ENCODE measurements at places on chromosomes 13 and 19. TPM values are rescaled to one million over a fixed set of nuclear protein-coding genes. Genes with fewer than 3 reads are reported as not detected.

The KCNN1 gene
- total RNA-seq, result 0.13 TPM

The URAD gene
- not detected for total RNA-seq

DNA sequence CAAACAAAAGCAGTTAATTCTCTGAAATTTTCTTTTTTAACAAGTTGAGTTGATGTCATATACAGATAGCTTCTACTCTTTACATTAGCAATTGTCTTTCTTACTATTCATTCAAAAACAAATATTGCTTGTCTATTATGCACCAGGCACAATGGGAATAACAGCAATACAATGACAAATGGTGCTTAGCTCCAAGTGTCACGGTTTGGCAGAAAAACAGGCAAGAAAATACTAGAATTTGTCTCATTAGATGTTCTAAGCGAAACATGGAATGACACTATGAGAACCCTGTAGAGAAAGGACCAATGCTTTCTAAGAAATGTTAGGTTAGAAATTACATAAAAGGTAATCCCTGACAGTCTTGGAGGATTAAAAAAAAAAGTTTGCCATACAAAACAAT, 187.6 kb downstream of the PCDH9 start:
- no peaks in the 10 kb centered on the region for H3K4me1 ChIP-seq
- H3K27me3 ChIP-seq, result no peaks in the 10 kb centered on the region
- no peak overlapping the region for H3K4me3 ChIP-seq

- peaks cover 1% of the 10 kb centered on the region for H3K27me3 ChIP-seq
- no peak overlapping the region for H3K27ac ChIP-seq
- H3K4me3 ChIP-seq, result no peak overlapping the region
- no peaks in the 10 kb centered on the region for H3K36me3 ChIP-seq
- DNase-seq, result no peak
- no peaks in the 10 kb centered on the region for H3K4me1 ChIP-seq
Measured at GRCh38 chr19:6473647-6474046, 7.9 kb downstream of the DENND1C start.

DNA sequence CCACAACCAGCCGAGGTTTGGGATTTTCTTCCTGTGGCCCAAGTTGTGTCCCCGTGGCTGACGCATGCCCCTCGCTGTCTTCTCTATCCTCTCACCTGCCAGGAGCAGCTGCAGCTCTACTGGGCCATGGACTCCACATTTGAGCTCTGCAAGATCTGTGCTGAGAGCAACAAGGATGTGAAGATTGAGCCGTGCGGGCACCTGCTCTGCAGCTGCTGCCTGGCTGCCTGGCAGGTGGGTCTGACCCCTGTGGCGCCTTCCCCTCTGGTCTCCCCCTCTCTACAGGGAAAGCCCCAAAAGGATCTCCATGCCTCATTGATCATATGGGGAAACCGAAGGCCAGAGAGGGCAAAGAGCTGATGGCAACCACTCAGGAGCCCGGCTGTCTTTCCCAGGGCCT, 14.6 kb downstream of the CBLC start:
- no peak overlapping the region for H3K4me3 ChIP-seq
- H3K4me1 ChIP-seq, result no peaks in the 10 kb centered on the region
- no peak overlapping the region for H3K27ac ChIP-seq
- no peaks in the 10 kb centered on the region for H3K36me3 ChIP-seq

DNA sequence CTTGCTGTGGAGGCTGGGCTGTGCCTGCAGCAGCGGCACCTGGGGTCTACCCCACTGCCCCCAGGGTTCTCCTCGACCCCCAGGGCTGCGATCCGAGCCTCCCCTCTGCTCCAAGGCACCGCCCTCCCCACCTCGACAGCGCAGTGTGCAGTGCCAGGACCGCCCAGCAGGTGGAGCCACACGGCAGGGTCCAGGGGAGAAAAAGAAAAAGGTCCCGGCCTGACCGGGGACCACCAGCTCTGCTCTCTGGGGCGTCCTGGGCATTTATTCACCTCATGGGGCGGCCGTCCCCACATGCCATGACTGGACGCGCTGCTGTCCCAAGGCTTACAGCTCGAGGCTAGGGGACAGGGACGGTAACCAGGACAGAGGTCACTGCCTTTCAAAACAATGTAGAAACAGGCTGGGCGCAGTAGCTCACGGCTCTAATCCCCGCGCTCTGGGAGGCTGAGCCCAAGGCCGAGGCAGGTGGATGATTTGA, 10.6 kb downstream of the REXO1 start:
- H3K27me3 ChIP-seq, result no peaks in the 10 kb centered on the region
- no peaks in the 10 kb centered on the region for H3K36me3 ChIP-seq
- H3K4me3 ChIP-seq, result no peak overlapping the region

DNA sequence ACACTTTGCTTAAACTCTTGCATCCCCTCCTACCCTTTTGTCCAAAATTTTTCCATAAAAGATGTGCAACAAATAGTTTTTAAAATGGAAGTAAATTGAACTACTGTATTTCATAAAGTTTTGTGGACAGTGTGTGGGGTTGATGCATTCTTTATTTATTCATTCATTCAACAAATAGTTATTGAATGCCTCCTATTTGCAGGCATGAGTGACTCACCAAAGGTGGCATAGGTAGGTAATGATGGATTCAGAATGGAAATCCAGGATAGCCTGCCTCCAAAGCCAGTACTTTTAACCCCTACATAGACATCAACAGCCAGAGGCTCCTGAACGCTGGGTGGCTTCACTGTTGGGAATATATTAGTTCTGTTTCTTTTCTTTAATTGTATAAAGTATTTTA, 2.4 kb upstream of the CSNK1A1L start:
- H3K36me3 ChIP-seq, result no peaks in the 10 kb centered on the region
- no peak overlapping the region for H3K4me3 ChIP-seq
- H3K4me1 ChIP-seq, result no peaks in the 10 kb centered on the region
